ENCODE measurements at places on chromosomes 12 and 14.

GRCh38 chr14:104268725-104269436, 130.5 kb downstream of the KIF26A start:
- DNase-seq: no peak

- no peak for DNase-seq
These were observed 39.8 kb downstream of the SLC24A4 start for GRCh38 chr14:92362781-92363235.

GRCh38 chr12:2641207-2641606, 153.6 kb upstream of the FKBP4 start:
- no peak for DNase-seq

GRCh38 chr14:98321841-98322240, 950.2 kb downstream of the BCL11B start:
- no peak for DNase-seq

DNA sequence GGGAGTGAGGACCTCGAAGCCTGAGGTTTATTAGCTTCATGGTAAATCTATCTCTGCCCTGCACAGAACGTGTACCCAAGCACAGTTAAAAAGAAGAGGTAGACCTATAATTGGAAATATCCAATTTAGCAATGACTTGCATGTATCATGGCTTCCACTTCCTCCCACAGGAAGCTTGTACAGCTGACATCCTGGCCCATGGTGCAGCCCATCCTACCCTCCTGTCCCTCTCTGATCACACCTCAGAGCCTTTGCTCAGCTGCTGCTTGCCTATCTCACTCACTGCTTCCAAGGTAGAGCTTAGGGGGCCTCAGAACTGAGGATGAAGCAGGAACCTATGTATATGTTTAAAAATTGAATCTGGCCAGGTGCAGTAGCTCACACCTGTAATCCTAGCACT, 4.3 kb upstream of the BCDIN3D start:
- DNase-seq: no peak

- DNase-seq: no peak
These were observed 40.8 kb downstream of the PAX9 start for GRCh38 chr14:36702474-36702873.

GRCh38 chr12:2053691-2054090, 904 bp downstream of the CACNA1C start:
- no peak for DNase-seq

All from stimulated activated naive CD4-positive, alpha-beta T cell (primary cell).